Esophagus muscularis mucosa (tissue), 4 donors: ENCODE measurements at places on chromosomes 7 and 10. TPM values are rescaled to one million over a fixed set of nuclear protein-coding genes. Genes with fewer than 3 reads are reported as not detected.

GRCh38 chr7:128874140-128875031, 11.7 kb downstream of the ATP6V1F start:
- H3K4me1 ChIP-seq = peaks cover 10% of the 10 kb centered on the region
- DNase-seq = no peak
- H3K36me3 ChIP-seq = no peaks in the 10 kb centered on the region

- peaks cover 49% of the 10 kb centered on the region for H3K4me1 ChIP-seq
- H3K27me3 ChIP-seq = no peaks in the 10 kb centered on the region
Measured at GRCh38 chr7:47516985-47517600, 64.8 kb downstream of the TNS3 start.

Gene GALNT17
- total RNA-seq = 51.1 TPM

Gene CCL26
- not detected for total RNA-seq

DNA sequence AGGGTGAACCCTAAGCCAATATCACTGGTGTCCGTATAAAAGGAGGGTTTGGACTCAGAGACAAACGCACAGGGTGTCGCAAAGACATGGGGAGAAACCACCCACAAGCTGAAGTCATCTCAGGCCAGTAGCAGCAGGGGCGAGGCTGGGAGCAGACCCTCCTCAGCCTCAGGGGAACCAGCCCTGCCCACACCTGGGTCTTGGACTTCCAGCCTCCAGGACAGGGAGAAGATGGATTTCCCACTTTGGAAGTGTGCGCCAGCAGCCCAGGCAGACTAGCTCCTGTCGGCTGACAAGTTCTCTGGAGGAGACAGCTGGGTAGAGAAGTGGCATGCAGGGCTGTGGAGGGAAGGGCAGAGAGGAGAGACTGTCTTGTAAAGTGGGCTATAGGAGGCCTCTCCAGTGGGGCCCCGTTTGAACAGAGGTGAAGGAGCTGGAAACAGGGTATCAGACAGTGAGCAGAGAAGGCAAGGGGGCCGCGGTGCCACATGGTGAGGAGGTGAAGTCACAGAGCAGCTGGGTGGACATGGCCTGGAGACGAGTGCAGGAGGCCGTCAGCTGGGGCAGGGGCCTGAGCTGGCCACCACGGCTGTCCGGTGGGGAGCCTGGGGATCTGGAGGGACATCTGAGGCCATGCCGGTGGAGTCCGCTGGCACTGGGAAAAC, 475.6 kb downstream of the PTPRN2 start:
- no peaks in the 10 kb centered on the region for H3K36me3 ChIP-seq
- no peak for DNase-seq
- no peak overlapping the region for H3K4me3 ChIP-seq
- H3K27me3 ChIP-seq = peaks cover 10% of the 10 kb centered on the region
- no peaks in the 10 kb centered on the region for H3K4me1 ChIP-seq
- no peak overlapping the region for H3K27ac ChIP-seq

- H3K36me3 ChIP-seq = no peaks in the 10 kb centered on the region
- no peak overlapping the region for H3K4me3 ChIP-seq
- no peaks in the 10 kb centered on the region for H3K27me3 ChIP-seq
- H3K4me1 ChIP-seq = peaks cover 30% of the 10 kb centered on the region
Measured at GRCh38 chr10:13816195-13816925, 229.6 kb downstream of the PRPF18 start.

GRCh38 chr7:2845034-2845592, 1.0 kb upstream of the GNA12 start:
- H3K4me3 ChIP-seq = peak overlapping the region; percentile 82
- H3K36me3 ChIP-seq = no peaks in the 10 kb centered on the region
- H3K27me3 ChIP-seq = no peaks in the 10 kb centered on the region
- peak overlapping the region; percentile 40 for H3K27ac ChIP-seq
- H3K4me1 ChIP-seq = peaks cover 38% of the 10 kb centered on the region

Gene SPDYE9
- not detected for total RNA-seq

DNA sequence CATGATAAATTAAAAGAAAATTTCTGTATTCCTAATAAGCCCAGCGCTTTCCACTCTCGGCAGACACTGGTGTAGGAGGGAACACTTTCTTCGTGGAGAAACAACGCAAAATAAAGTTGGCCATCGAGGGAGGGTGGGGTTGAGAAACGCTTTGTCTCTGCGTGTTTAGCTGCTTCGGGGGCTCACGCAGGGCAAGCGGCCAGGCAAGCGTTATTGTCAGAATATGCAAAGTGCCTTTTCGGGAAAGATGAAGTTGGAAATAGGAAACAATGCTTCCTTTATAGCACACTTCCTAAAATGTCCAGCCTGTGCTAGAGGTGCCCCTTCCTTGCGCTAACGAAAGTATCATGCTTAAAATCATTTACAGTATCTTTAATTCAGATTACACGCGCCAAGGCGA, 1.9 kb upstream of the EBF3 start:
- no peak for DNase-seq
- peaks cover 99% of the 10 kb centered on the region for H3K27me3 ChIP-seq
- no peak overlapping the region for H3K27ac ChIP-seq
- H3K36me3 ChIP-seq = no peaks in the 10 kb centered on the region
- H3K4me1 ChIP-seq = peaks cover 76% of the 10 kb centered on the region

DNA sequence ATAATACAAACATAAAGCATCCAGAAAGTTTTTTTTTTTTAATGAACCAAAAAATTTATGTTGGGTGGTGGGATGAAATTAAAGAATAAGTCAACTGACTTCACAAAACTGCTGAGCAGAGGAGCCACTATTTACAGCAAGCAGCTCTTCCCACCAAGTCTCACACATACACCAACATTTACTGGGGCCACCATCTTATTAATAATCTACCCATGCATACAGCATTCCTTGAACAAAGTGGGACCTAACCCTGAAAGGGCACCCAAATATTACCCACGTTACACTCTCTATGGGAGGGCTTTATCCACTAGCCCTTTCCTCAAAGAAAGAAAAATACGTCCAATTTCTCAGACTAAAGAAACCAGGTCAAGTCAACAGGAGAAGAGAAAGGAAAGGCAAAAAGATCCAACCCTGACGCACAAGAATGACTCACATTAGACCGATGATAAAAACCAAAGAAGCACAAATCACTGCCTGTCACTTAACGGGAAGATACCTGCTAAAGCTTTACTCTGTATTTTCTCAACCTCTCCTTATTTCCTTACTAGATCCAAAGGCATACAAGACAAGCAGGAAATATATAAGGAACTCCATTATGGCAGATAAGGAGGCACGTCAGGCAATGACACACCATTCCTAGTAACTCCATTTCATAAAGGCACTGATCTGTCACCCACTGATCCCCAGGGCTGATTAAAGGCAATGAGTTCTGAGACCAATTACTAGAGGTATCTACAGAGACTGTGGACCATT, 141.8 kb upstream of the ASAH2 start:
- no peak overlapping the region for H3K4me3 ChIP-seq
- no peaks in the 10 kb centered on the region for H3K27me3 ChIP-seq
- no peak overlapping the region for H3K27ac ChIP-seq
- H3K36me3 ChIP-seq = no peaks in the 10 kb centered on the region

GRCh38 chr7:92674379-92674778, 84.2 kb upstream of the FAM133B start:
- H3K4me3 ChIP-seq = no peak overlapping the region
- no peaks in the 10 kb centered on the region for H3K36me3 ChIP-seq
- DNase-seq = no peak
- no peaks in the 10 kb centered on the region for H3K27me3 ChIP-seq

DNA sequence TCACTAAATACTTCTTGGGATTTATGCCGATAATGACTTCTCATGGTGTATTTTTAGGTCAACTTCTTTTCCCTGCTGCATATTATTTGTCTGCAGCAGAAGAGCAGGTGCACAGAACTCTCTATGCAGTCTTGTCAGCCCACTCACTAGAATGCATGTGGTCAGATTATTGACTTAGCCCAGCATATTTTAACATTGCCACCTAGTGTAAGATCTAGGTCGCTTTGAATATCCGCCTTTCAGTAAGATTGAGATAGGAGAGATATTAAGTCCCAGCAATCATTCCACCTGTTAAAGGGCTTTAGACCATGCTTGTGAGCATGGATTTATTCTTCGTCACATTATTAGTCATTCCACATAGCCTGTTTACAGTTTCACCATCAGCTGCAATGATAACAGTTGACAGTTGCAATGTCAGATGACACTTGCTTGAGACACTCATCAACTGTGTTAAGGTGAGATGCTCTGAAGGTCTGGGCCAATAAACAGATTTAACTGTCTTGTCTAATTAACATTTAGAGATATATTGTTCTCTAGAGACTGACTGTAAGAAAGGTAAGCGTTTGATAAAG, 491.7 kb downstream of the ARL4A start:
- peaks cover 4% of the 10 kb centered on the region for H3K4me1 ChIP-seq
- DNase-seq = no peak
- H3K27me3 ChIP-seq = no peaks in the 10 kb centered on the region
- H3K27ac ChIP-seq = no peak overlapping the region
- H3K36me3 ChIP-seq = no peaks in the 10 kb centered on the region

GRCh38 chr7:79868010-79868409, 266.6 kb upstream of the GNAI1 start:
- H3K27ac ChIP-seq = no peak overlapping the region
- H3K36me3 ChIP-seq = no peaks in the 10 kb centered on the region
- no peaks in the 10 kb centered on the region for H3K27me3 ChIP-seq
- no peak overlapping the region for H3K4me3 ChIP-seq

GRCh38 chr10:13099666-13100348, at the start of gene OPTN:
Gene OPTN (plus strand): TSS chr10:13100163. CDS start chr10:13109123, 8,960 bp downstream.
- peak; percentile 95 for DNase-seq
- peak within 1 kb of the TSS; percentile 97 for H3K27ac ChIP-seq
- H3K36me3 ChIP-seq = peaks cover 4% of the 10 kb centered on the region
- peaks cover 34% of the 10 kb centered on the region for H3K4me1 ChIP-seq
- no peaks in the 10 kb centered on the region for H3K27me3 ChIP-seq
- peak within 1 kb of the TSS; percentile 95 for H3K4me3 ChIP-seq

DNA sequence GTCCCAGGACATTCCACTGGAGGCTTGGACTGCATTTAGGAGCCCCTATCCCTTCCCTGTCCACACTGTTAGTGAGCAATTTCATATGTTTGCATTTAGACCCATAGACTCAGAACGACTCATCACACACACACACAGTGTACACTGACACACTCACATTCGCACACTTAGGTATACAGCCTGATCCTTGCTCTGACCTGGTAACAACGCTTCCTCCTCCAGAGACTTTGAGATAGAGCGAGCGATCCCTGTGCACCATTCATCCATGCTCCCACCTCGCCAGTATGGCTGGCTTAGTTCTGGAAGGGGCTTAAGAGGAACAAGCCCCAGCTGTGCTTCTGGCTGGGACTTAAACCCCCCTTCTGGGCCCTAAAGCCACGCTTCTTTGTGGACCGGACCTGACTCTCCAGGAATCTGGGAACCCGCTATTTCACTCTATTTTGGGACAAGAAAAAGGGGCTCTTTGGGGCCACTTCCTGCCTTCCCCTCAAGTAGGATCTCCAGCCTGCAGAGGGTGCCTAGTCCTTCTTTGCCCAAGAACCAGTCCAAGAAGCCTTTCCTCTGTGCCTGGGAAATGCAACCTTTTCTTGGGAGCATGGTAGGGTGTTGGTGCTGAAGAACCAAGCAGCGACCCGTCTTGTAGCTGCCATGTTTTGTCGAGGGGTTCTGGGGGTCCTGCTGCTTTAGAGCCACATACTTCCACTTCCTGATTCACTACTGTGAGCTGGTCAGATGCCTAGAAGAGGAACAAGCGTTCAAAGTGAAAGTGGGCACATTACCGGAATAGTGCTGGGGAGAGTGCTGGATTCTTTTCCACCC, 1.1 kb upstream of the HOXA13 start:
- no peaks in the 10 kb centered on the region for H3K36me3 ChIP-seq
- no peak overlapping the region for H3K27ac ChIP-seq
- no peak overlapping the region for H3K4me3 ChIP-seq
- DNase-seq = no peak
- peaks cover 53% of the 10 kb centered on the region for H3K4me1 ChIP-seq
- peaks cover 20% of the 10 kb centered on the region for H3K27me3 ChIP-seq

DNA sequence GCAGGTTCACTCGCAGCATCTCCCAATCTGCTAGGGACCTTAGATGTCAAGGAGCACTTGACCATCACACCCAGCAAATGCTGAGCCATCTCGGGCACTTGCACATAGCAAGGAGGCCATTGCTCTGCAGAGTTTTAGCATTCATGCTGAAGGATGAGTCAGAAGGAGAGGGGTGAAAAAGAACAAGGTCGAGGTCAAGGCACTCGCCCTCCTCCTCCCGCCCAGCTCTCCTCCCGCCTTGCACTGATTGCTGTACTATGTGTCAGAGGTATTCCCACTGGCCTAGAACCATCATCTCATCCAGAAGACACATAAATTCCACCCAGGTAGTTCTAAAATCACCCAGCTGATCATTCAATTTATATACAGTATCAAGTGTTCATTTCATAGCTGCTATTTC, 255.1 kb upstream of the SP4 start:
- H3K36me3 ChIP-seq = no peaks in the 10 kb centered on the region
- no peaks in the 10 kb centered on the region for H3K27me3 ChIP-seq
- no peak for DNase-seq
- H3K27ac ChIP-seq = no peak overlapping the region
- no peak overlapping the region for H3K4me3 ChIP-seq

DNA sequence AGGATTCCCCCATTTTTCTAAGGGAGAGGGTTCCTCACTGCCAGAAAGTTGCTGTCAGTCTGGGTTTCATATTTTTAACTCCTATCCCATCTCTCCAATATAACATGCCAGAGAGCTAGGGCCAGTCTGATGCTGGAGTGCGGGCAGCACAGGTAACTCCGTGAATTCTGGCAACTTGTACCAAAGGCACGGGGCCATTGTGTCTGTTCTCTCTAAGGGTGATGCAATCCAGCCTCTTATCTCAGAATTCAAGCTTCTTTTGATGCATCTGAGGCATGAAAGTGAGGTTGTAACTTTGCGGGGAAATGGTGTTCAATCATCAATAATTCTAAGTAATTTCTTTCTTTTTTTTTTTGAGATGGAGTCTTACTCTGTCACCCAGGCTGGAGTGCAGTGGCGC, 1074.4 kb downstream of the TYW1 start:
- no peak overlapping the region for H3K4me3 ChIP-seq
- no peaks in the 10 kb centered on the region for H3K27me3 ChIP-seq
- DNase-seq = no peak

- no peaks in the 10 kb centered on the region for H3K36me3 ChIP-seq
- peak; percentile 94 for DNase-seq
- H3K4me3 ChIP-seq = peak within 1 kb of the TSS; percentile 93
- no peaks in the 10 kb centered on the region for H3K27me3 ChIP-seq
- H3K4me1 ChIP-seq = peaks cover 26% of the 10 kb centered on the region
- peak within 1 kb of the TSS; percentile 98 for H3K27ac ChIP-seq
Measured at GRCh38 chr10:116742367-116743265, at the start of gene HSPA12A. Gene HSPA12A (minus strand): TSS chr10:116742566. CDS start chr10:116742469, 97 bp downstream.

- peaks cover 23% of the 10 kb centered on the region for H3K4me1 ChIP-seq
- no peak overlapping the region for H3K27ac ChIP-seq
- no peaks in the 10 kb centered on the region for H3K36me3 ChIP-seq
- H3K27me3 ChIP-seq = no peaks in the 10 kb centered on the region
- H3K4me3 ChIP-seq = no peak overlapping the region
Measured at GRCh38 chr7:84677117-84677732, 482.6 kb upstream of the SEMA3A start.

- H3K36me3 ChIP-seq = no peaks in the 10 kb centered on the region
- peaks cover 27% of the 10 kb centered on the region for H3K27me3 ChIP-seq
- no peak for DNase-seq
- H3K4me1 ChIP-seq = no peaks in the 10 kb centered on the region
- no peak overlapping the region for H3K4me3 ChIP-seq
Measured at GRCh38 chr7:158447506-158448171, 140.0 kb downstream of the PTPRN2 start.

GRCh38 chr10:98195120-98195519, 60.7 kb downstream of the R3HCC1L start:
- no peaks in the 10 kb centered on the region for H3K27me3 ChIP-seq
- H3K27ac ChIP-seq = no peak overlapping the region
- no peak overlapping the region for H3K4me3 ChIP-seq
- DNase-seq = no peak
- H3K4me1 ChIP-seq = no peaks in the 10 kb centered on the region

Gene PILRB
- 13.5 TPM for total RNA-seq

Gene OR2A1
- total RNA-seq = not detected
